Astrocyte of the hippocampus (primary cell): ENCODE measurements at places on chromosomes 2 and 18.
A peak's percentile ranks its signal among the peaks of the same experiment; 100 is the strongest.

DNA sequence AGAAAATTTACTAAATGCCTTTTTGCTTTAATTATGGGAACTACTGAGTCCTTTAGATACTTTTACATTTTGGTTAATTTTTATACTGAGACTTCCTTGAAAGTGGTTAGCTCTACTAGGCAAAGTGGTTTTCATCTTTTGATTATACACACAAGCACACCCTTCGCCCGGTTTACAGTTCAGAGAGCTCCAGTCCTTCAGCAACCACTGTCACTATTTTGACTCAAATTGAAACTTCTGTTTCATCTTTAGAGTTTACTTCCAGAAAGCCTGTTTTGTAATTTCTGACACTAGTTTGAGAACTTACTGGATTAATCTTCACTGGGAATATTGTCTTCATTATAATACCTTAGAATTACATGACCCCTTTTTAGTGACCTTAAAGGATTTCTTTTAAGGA is 140.3 kb upstream of the FOSL2 start:
- no peak for DNase-seq

DNA sequence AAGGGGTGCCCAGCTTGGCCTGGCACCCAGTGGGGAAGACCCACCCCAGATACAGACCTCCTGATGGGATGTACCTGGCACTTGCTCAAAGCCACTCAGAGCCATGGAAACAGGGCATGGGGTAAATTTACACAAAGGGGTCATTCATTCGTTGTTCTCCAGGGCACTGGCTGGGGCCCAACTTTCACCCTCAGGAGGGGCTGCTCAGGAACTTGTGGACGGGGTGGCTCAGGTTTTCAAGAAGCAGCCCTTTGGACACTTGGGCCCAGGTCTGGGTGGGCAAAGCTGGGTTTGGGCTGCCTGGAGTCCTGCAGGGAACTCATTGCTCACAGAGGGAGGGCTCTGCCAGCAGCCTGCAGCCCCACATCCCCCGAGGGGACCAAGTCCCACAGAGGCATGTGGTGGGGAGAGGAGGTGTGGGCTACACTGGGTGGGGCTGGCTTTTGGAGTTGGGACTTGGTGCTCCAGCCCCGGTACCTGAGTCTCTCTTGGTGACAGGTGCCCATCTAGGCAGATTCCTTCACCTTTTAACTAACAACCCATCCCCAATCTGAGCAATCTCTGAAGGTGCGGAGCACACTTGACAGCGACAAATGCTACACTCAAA is 172.3 kb downstream of the CELF4 start:
- DNase-seq = no peak

DNA sequence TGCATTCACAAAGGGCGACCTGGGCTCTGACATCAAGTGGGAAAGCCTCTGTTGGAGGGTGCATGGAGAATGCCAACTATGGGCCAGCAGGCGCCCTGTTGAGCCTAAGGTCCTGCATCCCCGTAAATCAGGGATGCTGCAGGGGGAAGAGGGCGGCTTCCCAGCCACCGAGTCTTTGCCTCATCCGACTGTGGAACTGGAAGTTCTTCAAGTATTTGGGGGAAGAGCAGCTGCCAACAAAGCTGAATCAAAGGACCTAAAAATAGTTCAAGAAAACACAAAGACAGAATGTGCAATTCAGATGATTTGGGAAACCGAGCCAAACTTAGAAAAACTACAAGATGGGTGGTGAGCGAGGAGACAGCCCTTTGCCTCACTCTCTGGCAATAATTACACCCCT is 281.1 kb upstream of the MGAT5 start:
- DNase-seq = peak; percentile 54

GRCh38 chr2:183530333-183530901 is 406.2 kb downstream of the NUP35 start:
- no peak for DNase-seq

DNA sequence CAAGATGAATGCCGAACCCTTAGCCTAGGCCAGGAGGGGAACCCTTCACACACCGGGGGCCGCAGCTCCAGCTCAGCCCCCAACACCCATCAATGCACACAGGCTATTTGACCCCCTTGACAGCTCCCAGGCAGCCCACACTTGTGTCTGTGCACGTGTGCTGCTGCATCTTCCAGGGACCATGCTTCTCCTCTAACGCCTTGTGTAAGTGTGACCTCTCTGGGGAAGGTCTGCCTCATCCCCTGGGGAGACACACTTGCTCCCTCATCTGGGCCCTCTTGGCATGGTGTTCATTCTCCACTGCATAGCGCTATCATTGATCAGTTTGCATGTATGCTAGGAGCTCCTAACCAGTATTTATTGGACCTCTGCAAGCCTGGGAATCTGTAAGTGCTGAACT is 120.0 kb upstream of the FHL2 start:
- DNase-seq = no peak

DNA sequence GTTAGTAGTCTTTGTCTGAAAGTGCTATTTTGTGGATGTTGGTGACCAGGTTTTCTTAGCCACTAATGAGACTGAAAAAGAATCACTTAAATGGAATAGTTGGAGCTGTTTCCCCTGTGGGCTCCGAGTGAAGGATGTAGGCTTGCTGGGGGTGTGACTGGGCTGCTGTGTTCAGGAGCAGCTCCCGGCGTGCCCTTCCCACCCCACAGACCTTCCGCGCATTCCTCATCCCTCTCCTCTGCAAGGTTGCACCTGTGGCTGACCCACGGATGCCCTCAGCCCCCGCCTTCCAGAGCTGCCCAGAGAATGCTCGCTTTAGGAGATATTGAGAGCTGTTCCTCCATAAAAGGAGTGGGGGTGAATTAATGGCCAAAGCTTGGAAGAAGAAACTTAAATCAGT is 174.3 kb downstream of the LDLRAD4 start:
- DNase-seq = no peak

DNA sequence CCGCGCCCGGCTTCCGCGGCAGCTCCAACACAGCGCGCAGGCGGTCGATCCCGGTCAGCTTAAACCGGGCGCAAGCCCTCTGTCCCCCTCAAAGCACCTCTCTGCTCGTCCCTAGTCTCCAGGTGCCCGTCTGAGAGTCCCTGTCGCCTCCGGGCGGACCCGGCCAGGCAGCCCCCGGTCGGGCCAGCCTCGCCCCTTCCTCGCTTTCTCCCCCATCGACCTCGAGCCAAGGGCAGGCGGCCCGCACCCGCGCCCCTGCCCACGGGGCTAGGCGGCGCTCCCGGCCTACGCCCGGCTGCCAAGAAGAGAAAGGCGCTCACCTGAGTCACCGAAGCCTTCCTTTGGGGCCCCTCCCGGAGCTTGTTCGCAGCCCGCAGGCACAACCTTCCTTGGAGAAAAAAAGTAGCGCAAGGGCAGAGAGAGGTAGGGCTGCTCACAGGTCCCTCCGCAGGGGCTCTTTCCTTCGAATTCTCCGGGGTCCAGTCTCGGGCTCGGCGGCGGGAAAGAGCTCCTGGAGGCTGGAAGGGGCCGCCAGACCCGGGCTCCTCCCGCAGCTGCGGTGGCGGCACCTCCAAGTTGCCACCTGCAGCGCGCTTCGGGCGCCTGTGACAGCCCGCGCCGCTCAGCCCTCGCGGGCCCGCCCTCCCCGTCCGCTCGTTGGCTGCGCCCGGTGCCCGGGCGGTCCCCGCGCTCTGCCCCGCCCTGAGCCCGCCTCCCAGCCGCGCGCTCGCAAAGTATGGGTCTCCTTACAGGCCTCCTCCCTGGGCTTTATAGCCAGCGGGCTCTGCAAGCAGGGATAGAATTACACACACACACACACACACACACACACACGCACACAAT is 86.5 kb upstream of the EPB41L3 start:
- DNase-seq = peak; percentile 84

GRCh38 chr2:159609811-159610549 is 6.4 kb downstream of the BAZ2B start:
- no peak for DNase-seq

- no peak for DNase-seq
Observed at GRCh38 chr18:24011123-24011917, 3.2 kb upstream of the TTC39C start.

GRCh38 chr18:74492259-74492658 is 3.9 kb upstream of the CNDP2 start:
- no peak for DNase-seq

- no peak for DNase-seq
Observed at GRCh38 chr2:216551234-216552068, 52.8 kb downstream of the RPL37A start.
